ENCODE measurements at places on chromosomes 3 and 15. TPM values are rescaled to one million over a fixed set of nuclear protein-coding genes. Genes with fewer than 3 reads are reported as not detected.

CLRN1 gene
- not detected for total RNA-seq

STRA6 gene
- total RNA-seq: not detected

GOLGA8J gene
- 0.11 TPM for total RNA-seq

CEP152 gene
- total RNA-seq: 19.7 TPM

PROK2 gene
- total RNA-seq: 0.28 TPM

IL5RA gene
- 0.70 TPM for total RNA-seq

MINDY4B gene
- not detected for total RNA-seq

ATP6V1A gene
- total RNA-seq: 48.0 TPM

DNA sequence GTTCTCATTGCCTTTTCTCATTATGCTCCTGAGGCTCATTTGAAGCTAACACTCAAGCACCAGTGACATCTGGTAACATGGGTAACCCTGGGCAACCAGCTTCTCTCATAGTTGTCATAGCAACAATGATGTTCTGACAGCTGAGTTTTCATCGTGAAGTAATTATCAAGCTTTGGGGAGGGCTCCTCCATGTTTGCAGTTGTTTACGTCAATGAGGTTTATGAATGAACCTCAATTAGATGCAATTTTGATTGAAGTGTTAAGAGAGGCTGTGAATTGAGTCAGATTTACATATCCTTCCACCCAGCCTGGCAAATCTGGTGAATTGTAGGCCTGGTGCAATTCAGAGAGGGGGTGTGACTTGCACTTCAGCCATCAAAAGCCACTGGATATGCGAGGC lies 119.3 kb upstream of the CHD2 start:
- no peaks in the 10 kb centered on the region for H3K27me3 ChIP-seq
- no peaks in the 10 kb centered on the region for H3K36me3 ChIP-seq
- no peaks in the 10 kb centered on the region for H3K4me1 ChIP-seq
- DNase-seq: no peak

GRCh38 chr15:76964157-76964556 lies 30.8 kb upstream of the PSTPIP1 start:
- H3K27ac ChIP-seq: no peak overlapping the region
- H3K27me3 ChIP-seq: no peaks in the 10 kb centered on the region
- H3K36me3 ChIP-seq: no peaks in the 10 kb centered on the region
- H3K4me3 ChIP-seq: no peak overlapping the region
- DNase-seq: no peak

GRCh38 chr15:31340047-31340446 lies 13.4 kb downstream of the KLF13 start:
- H3K36me3 ChIP-seq: peaks cover 6% of the 10 kb centered on the region
- no peaks in the 10 kb centered on the region for H3K27me3 ChIP-seq
- DNase-seq: no peak
- no peak overlapping the region for H3K27ac ChIP-seq
- H3K4me3 ChIP-seq: no peak overlapping the region

GRCh38 chr3:14150491-14151230 lies 25.8 kb downstream of the TMEM43 start:
- H3K4me1 ChIP-seq: peaks cover 1% of the 10 kb centered on the region
- no peak overlapping the region for H3K4me3 ChIP-seq
- peaks cover 32% of the 10 kb centered on the region for H3K36me3 ChIP-seq
- H3K27ac ChIP-seq: no peak overlapping the region
- H3K27me3 ChIP-seq: no peaks in the 10 kb centered on the region

All from CD8-positive, alpha-beta memory T cell (primary cell).